ENCODE measurements at places on chromosomes 5 and 9. TPM values are rescaled to one million over a fixed set of nuclear protein-coding genes. Genes with fewer than 3 reads are reported as not detected.

- DNase-seq: no peak
- no peaks in the 10 kb centered on the region for H3K27me3 ChIP-seq
- no peak overlapping the region for H3K27ac ChIP-seq
- no peaks in the 10 kb centered on the region for H3K4me1 ChIP-seq
Measured at GRCh38 chr5:154059039-154059430, 20.3 kb downstream of the MFAP3 start.

DNA sequence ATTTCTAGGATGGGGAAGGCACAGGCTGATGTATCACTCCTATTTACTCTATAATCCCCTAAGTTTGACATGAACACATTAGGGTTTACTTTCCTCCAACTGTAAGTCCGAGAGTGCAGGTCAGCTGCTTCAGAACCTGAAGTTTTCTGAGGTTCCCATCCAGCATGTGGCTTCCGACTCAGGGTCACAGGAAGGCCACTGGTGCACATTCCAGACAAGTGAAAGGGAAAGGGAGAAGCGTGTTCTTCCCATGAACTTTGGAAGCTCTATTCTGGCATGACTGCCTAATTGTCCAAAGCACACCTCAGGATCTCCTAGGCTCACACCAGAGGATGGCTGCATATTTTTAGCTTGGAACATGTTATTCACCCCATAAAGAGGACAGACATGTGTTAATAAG is 602.6 kb downstream of the SEMA5A start:
- H3K4me1 ChIP-seq: no peaks in the 10 kb centered on the region
- H3K27ac ChIP-seq: no peak overlapping the region
- no peak for DNase-seq
- H3K4me3 ChIP-seq: no peak overlapping the region

- no peak overlapping the region for H3K4me3 ChIP-seq
- no peak for DNase-seq
- no peak overlapping the region for H3K27ac ChIP-seq
- no peaks in the 10 kb centered on the region for H3K4me1 ChIP-seq
- H3K36me3 ChIP-seq: no peaks in the 10 kb centered on the region
Measured at GRCh38 chr5:5387192-5387591, 35.3 kb upstream of the ICE1 start.

GRCh38 chr5:83400241-83400640 is 71.3 kb upstream of the VCAN start:
- no peak for DNase-seq
- H3K4me3 ChIP-seq: no peak overlapping the region
- no peaks in the 10 kb centered on the region for H3K27me3 ChIP-seq
- no peak overlapping the region for H3K27ac ChIP-seq

DNA sequence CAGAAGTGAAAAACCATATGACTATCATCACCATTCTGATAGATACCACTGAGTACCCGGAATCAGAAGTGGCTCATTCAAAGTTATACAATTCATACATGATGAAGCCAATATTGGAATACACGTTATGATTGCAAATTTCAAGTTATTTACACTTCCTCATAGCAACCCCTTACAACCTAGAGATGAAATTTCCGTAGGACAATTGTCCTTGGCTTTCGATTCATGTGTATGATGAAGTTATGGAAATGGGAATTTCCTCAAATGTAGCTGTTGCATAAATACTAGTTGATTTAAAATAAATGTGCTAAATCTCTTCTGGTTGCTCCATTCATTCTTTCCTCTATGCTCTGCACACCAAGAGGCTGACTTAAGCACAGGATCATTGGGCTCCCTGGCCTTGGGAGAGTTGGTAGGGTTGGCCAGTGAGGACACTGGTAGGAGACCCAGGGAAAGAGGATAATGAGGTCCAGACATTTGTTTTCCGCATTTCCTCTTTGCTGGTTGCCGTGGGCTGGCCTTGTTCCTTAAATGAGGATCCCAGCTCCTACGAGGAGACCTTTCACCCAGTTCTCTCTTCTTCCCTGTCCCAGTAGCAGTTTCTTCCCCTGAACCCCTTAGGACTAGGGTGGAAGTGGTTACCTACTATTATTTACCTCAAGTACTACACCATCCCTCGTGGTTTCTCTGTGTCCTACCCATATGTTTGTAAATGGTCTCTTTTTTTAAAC is 90.3 kb downstream of the ZNF474 start:
- no peaks in the 10 kb centered on the region for H3K27me3 ChIP-seq
- no peak overlapping the region for H3K4me3 ChIP-seq
- H3K36me3 ChIP-seq: no peaks in the 10 kb centered on the region

DNA sequence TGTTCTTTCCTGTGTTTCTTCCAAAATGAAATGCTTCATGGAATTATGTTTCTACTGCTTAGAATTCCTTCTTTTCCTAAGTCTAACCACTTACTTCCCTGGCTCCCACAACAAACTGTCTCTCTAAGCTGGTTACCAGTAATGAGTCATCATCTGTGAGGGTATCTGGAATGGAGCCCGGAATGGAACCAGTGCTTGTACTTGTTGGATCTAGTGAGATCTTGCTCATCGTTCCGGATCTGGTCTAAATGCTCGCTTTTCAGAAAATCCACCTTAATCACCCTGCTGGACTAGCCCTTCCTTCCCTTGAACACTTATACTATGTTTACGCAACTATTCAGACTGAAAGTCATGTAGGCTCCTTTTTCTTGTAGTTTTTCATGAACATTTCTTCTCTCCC is 184.8 kb downstream of the PBX3 start:
- H3K27me3 ChIP-seq: no peaks in the 10 kb centered on the region
- peak; percentile 72 for DNase-seq
- H3K36me3 ChIP-seq: peaks cover 11% of the 10 kb centered on the region
- H3K27ac ChIP-seq: no peak overlapping the region
- no peak overlapping the region for H3K4me3 ChIP-seq

GRCh38 chr5:164475339-164475977 is 970.0 kb downstream of the MAT2B start:
- no peak overlapping the region for H3K4me3 ChIP-seq
- no peak overlapping the region for H3K27ac ChIP-seq

- peaks cover 31% of the 10 kb centered on the region for H3K4me1 ChIP-seq
- H3K36me3 ChIP-seq: no peaks in the 10 kb centered on the region
- no peak for DNase-seq
- H3K27ac ChIP-seq: peak overlapping the region; percentile 94
- no peaks in the 10 kb centered on the region for H3K27me3 ChIP-seq
Measured at GRCh38 chr5:140553657-140554056, 3.6 kb downstream of the SRA1 start.

- H3K27me3 ChIP-seq: no peaks in the 10 kb centered on the region
- H3K4me1 ChIP-seq: peaks cover 6% of the 10 kb centered on the region
- H3K4me3 ChIP-seq: no peak overlapping the region
- no peak for DNase-seq
- H3K27ac ChIP-seq: no peak overlapping the region
Measured at GRCh38 chr5:115378754-115379153, 82.3 kb upstream of the CCDC112 start.

GRCh38 chr9:95903398-95903797 is 27.9 kb downstream of the ERCC6L2 start:
- H3K27ac ChIP-seq: no peak overlapping the region
- no peaks in the 10 kb centered on the region for H3K36me3 ChIP-seq
- H3K4me1 ChIP-seq: peaks cover 10% of the 10 kb centered on the region
- no peaks in the 10 kb centered on the region for H3K27me3 ChIP-seq

- H3K4me1 ChIP-seq: no peaks in the 10 kb centered on the region
- H3K27me3 ChIP-seq: no peaks in the 10 kb centered on the region
- H3K36me3 ChIP-seq: no peaks in the 10 kb centered on the region
- no peak for DNase-seq
- no peak overlapping the region for H3K4me3 ChIP-seq
- no peak overlapping the region for H3K27ac ChIP-seq
Measured at GRCh38 chr9:70020991-70021571, 22.6 kb upstream of the MAMDC2 start.

PAEP gene
- not detected for total RNA-seq

NRARP gene
- total RNA-seq: 3.2 TPM

BASP1 gene
- total RNA-seq: 15.1 TPM

SPINK13 gene
- not detected for total RNA-seq

PHYHD1 gene
- 56.5 TPM for total RNA-seq

CERCAM gene
- total RNA-seq: 43.5 TPM

REEP2 gene
- 14.3 TPM for total RNA-seq

Data from adrenal gland (tissue), 19 donors.